ENCODE measurements at places on chromosomes 3 and 15. TPM values are rescaled to one million over a fixed set of nuclear protein-coding genes. Genes with fewer than 3 reads are reported as not detected.

Gene SERPINI2
- not detected for total RNA-seq

Gene HIGD2B
- not detected for total RNA-seq

Gene LRRC57
- total RNA-seq: 25.3 TPM

Gene ZDHHC23
- total RNA-seq: 5.4 TPM

DNA sequence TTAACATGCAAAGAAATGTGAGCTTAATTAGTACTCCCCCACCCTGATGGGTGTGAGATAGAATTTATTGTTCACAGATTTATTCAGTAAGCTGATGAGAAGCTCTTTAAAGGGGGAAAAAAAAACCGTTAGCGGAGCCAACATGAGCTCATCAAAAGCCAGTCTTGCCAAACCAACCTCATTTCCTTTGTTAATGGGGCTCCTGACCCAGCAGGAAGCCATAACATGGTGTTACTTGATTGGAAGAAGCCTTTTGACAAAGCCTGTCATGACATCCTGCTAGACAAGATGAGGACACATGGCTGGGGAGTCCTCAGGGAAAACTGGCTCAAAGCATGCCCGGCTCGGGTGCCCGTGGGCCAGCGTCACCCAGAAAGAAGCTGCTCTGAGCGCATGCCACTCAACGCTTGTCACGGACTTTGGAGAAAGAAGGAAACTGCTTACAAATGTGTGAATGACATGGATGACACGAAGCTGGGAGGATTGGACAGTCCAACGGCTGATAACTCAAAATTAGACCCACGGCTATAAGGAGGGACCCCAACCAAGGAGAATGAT, 64.6 kb downstream of the SLCO2A1 start:
- H3K36me3 ChIP-seq: no peaks in the 10 kb centered on the region
- peaks cover 14% of the 10 kb centered on the region for H3K4me1 ChIP-seq
- H3K27ac ChIP-seq: no peak overlapping the region
- no peaks in the 10 kb centered on the region for H3K27me3 ChIP-seq
- no peak overlapping the region for H3K4me3 ChIP-seq

DNA sequence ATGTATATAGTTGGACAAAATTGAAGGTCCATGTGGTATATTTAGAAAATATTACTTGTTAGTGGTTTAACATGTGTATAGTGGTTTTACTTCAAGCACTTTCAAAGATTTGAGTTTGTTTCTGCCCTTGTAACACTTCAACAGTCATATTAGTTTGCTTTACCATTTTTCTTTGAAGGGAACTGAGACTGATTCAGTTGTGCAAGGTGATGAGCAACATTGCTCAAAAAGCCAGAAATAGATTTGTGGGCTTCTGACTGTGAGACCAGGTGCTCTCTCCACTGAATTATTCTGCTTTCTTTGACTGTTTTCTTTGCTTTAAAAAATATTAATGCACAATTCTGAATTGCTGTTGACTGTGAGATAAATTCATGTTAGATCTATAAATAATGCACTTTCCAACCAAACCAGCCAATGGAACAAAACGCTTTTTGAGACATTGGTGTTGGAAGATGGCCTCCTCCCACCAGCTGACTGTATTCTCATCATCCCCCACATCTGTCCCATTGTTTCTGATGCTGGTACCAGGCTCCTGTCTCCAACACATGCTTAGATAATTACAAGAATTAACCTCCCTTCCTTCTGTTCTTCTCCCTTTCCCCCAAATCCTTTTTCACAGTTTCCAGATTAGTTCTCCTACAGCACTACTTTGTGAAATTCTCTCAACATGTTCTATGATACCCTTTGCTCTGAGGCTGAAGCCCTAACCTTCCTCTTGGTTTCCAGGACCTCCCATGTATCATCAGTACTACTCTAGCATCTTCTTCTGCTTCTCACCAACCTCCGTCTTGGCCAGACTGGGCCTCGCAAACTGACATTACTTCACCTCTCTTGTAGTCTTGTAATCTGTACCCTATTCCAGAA, 27.9 kb downstream of the PLCL2 start:
- H3K27ac ChIP-seq: no peak overlapping the region
- DNase-seq: no peak
- no peaks in the 10 kb centered on the region for H3K36me3 ChIP-seq
- H3K27me3 ChIP-seq: no peaks in the 10 kb centered on the region

DNA sequence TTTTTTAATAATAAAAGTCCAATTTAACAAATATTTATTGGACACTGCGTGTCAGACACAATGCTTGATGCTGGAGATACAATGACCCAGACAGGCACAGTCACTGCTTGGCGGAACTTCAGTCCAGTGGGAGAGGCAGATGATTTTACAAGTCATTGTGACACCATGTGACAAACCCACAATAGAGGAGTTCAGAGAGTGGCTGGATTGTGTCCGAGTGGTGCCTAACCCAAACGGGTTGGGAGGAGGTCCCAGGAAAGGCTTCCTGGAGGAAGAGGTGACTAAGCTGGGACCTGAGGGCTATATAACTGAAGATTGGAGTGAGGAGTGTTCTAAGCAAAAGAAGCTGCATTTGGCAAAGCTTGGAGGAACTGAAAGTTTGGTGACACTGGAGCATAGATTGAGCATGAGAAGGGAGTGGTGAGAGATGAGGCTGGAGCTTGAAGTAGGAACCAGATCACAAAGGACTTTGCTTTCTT, 41.4 kb downstream of the CRTC3 start:
- H3K36me3 ChIP-seq: no peaks in the 10 kb centered on the region
- no peak for DNase-seq
- peaks cover 18% of the 10 kb centered on the region for H3K4me1 ChIP-seq
- no peak overlapping the region for H3K4me3 ChIP-seq
- no peak overlapping the region for H3K27ac ChIP-seq
- H3K27me3 ChIP-seq: no peaks in the 10 kb centered on the region

- no peaks in the 10 kb centered on the region for H3K27me3 ChIP-seq
- no peak for DNase-seq
- no peaks in the 10 kb centered on the region for H3K4me1 ChIP-seq
- H3K27ac ChIP-seq: no peak overlapping the region
- no peak overlapping the region for H3K4me3 ChIP-seq
- H3K36me3 ChIP-seq: no peaks in the 10 kb centered on the region
These were observed 95.9 kb upstream of the UBE2E2 start for GRCh38 chr3:23107221-23107620.

GRCh38 chr3:24416224-24416623, 78.4 kb downstream of the THRB start:
- H3K36me3 ChIP-seq: no peaks in the 10 kb centered on the region
- no peak for DNase-seq
- H3K4me3 ChIP-seq: no peak overlapping the region
- no peaks in the 10 kb centered on the region for H3K27me3 ChIP-seq
- H3K4me1 ChIP-seq: no peaks in the 10 kb centered on the region

- no peak overlapping the region for H3K4me3 ChIP-seq
- DNase-seq: no peak
- H3K36me3 ChIP-seq: no peaks in the 10 kb centered on the region
- H3K27ac ChIP-seq: no peak overlapping the region
- no peaks in the 10 kb centered on the region for H3K27me3 ChIP-seq
These were observed 87.7 kb downstream of the TGFBR2 start for GRCh38 chr3:30694148-30694547.

Measured in vagina (tissue), 2 donors.